ENCODE measurements at places on chromosomes 1 and 21.

DNA sequence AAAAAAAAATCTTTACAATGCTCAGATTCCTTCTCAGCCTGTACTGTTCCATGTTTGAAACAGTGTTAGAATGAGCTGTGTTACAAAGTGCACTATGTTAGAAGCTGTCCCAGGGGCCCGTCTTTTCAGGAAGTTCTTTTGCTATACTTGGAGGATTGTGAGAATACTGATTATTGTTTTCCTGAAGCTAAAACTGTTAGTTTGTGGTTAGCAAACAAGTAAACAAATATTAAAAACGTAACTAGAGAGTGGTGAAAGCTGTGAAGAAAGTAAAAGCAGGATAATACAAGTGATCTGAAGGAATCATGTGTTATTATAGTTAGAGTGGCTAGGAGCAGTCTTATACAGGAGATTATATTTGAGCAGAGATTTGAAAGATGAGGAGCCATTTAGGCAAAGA lies 35.6 kb downstream of the CAMSAP2 start:
- no peak for DNase-seq

GRCh38 chr1:184300446-184300845 lies 86.4 kb upstream of the C1orf21 start:
- DNase-seq = no peak

GRCh38 chr1:174291059-174291458 lies 131.7 kb downstream of the RABGAP1L start:
- no peak for DNase-seq

- no peak for DNase-seq
These were observed 111.6 kb downstream of the ADGRL2 start for GRCh38 chr1:81912383-81912782.

DNA sequence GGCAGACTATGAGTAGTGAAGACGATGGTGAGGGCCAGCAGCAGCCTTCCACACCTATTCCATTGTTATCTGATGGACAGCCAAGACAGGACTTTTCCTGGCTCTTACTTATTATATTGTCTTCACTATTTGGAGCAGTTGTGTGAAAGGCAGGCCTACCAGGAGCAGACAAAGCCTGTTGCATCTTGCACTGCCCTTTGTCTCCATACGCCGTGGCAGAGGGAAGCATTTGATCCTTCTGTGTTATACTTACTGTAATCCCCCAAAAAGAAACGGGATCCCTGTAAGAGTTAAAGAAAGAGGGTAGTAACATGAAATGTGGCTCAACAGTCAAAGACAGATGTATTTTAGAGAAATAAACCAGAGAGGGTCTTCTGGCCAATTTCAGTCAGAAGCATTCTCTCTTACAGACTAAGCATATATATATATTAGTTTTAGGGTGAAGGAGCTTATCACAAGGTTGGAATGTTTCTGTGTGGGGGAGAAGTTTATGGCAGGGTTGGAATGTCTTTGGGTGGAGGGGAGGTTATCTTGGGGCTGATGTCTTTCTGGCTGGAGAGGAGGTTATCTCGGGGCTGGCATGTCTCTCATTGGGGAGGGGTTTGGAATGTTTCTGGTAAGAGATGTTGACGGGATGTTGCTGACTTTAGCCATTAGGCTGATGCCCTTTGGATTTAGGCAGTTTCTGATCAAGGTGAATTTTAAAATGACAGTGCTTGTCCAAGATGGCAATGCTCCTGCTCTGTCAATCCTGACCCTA lies 23.4 kb upstream of the HSD3B1 start:
- DNase-seq = no peak

DNA sequence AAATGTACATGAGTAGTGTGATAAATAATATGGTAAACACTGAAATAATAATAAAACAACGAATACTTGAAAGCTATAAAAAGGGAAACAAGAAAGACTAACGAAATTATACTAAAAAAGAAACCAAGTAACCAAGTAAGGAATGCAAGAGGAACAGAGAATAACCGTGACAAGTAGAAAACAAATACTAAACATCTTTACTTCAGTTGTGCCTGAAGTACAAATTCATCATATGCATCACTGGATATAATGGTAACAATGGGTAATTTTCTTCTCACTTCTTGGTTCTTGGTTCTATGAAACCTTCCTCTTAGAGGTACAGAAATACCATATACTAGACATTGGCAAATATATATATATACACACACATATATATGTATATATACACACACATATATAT lies 1093.6 kb upstream of the B3GALT2 start:
- no peak for DNase-seq

GRCh38 chr1:169321539-169321938 lies 46.1 kb downstream of the NME7 start:
- no peak for DNase-seq

GRCh38 chr1:226579781-226580323 lies 31.3 kb downstream of the STUM start:
- DNase-seq = no peak

DNA sequence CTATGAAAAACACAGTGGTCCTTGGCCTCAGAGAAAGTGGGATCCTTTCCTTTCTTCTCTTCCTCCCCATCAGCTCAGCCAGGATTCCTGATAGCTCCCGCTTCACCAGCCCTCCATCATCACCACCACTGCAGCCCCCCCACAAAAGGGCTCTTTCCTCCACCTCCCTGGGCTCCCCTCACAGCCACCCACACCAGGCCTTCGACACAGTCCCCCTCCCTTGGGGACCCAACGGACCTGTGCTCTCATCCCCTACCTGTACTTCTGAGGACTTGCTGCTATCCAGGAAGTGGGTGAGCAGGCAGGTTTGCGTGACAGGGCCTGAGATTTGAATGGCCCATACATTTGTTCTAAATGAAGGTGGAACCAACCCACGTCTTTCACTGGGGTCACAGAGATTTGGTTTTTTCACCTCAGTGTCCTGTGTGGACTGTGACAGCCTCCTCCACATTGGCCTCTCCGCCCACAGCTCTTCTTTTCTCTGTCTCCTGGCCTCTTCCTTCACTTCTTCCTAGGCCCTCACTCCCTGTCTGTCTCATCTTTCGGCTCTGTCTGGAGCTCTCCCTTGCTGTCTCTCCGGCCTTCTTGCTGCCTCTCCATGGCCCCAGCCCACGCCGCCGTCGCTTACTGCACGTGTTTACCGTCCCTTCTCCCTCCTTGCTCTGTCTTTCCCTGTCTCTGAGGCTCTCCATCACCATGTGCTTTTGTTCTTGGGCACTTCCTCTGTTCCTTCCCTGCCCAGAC lies 238.6 kb downstream of the FOXD2 start:
- no peak for DNase-seq

- no peak for DNase-seq
These were observed 1.0 kb downstream of the RCC1 start for GRCh38 chr1:28506907-28507246.

DNA sequence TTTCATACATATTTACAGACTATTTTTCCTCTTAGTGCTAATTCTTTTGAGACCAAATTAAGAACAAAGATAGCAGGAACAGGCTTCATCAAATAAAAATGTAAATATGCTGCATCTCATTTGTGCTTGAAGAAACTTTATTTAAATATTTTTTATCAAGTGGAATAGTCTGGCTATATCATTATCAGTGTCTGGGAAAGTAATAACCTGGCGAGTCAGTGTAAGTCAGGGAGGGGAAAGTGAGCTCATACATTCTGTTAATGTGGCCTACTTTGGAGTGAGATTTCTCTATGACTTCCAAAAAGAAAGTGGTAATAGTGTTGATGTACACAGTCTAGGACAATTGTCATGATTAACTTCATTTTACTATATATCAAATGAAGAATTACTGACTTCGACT lies 1045.1 kb downstream of the ADGRL2 start:
- DNase-seq = no peak

- no peak for DNase-seq
These were observed 179.9 kb downstream of the ZC3H11B start for GRCh38 chr1:219433001-219433400.

DNA sequence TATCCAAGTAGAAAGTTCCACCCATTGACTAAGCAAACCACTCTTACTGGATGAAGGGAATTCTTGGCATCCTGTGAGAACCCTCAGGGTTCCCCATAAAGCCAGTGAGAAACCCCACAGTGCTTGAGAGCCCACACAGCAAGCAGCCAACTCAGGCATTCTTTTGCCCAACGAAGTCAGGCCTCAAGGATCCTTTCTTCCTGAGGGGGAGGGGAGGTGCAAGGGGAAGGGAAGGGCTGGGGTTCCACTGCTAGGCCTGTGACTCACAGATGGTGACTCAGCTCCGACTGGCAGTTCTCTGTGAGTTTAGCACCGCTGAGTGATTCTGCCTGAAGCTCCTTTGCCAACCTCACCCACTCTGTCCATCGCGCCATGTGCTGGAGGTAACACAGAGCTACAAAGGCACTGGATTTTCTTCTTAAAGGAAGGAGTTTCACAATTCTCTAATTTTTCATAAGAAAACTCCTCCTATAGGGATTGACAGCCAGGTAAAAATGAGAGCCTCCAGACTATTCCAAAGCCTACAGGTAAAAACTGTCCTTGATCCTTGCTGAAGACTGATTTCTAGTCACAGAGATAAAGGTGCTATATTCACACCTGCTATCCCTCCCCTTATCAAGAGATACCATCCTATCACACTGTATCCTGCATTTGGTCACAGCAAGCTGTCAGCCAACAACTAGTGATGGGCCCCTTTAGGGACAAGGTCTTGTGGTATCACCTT lies 4.8 kb downstream of the ENO1 start:
- peak; percentile 83 for DNase-seq

GRCh38 chr1:153679337-153680119 lies 1.0 kb downstream of the NPR1 start:
- no peak for DNase-seq

DNA sequence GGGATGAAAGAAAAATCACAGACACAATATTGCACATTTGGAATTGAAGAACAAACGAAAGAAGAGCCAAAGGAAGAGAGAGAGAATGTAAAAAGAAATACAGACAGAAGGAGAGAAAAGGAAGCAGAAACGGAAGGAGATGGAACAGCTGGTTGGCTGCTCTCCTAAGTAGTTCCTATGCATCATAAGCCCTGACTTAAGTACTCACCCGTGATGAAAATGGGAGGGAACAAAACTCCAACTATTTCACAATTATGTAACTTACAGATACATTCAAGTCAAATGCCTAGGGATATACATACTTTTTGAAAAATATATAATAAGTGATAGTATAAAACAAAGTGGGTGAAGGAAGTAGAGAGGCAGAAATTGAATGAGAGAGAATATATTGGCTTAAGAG lies 88.5 kb downstream of the TTLL7 start:
- no peak for DNase-seq

- DNase-seq = no peak
These were observed 143.2 kb downstream of the HHIPL2 start for GRCh38 chr1:222404710-222405109.

- DNase-seq = no peak
These were observed 25.8 kb downstream of the RRP1 start for GRCh38 chr21:43815107-43815613.

DNA sequence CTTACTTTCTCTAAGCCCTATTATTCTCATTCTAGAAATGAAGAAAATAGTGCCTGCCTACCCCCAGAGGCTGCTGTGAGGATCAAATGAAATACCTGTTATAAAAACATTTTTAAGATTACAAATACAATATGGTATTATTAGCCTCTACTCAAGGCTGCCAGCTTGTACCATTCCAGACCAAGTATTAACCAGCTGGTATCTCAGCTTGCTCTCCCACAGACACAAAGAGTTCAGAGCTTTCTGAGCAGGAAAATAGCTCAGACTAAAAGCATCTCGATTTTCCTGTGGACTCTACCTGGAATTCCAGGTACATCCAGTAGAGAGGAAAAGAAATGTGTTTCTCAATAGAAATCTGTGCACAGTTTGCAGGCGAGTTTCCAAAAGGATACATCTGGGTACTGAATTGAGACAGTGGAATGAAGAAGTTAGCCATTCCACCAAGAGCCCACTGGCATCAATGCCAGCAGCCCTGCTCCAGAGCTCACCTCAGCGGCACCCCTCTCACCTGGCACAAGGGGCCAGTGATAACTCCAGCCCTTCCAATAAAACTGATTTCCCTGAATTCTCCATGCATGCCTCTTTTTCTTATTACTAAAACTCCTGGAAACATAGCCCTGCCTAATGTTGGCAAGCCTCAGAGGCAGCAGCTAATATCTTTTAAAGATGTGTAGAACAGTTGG lies 31.0 kb downstream of the TGFBR3 start:
- DNase-seq = no peak

DNA sequence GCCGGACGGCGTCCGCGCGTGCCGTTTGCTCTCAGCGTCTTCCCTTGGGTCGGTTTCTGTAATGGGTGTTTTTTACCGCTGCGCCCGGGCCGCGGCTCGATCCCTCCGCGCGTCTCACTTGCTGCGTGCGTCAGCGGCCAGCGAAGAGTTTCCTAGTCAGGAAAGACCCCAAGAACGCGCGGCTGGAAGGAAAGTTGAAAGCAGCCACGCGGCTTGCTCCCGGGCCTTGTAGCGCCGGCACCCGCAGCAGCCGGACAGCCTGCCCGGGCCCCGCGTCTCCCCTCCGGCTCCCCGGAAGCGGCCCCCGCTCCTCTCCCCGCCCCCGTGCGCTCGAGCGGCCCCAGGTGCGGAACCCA lies 159.8 kb downstream of the RUNX1 start:
- peak; percentile 38 for DNase-seq

DNA sequence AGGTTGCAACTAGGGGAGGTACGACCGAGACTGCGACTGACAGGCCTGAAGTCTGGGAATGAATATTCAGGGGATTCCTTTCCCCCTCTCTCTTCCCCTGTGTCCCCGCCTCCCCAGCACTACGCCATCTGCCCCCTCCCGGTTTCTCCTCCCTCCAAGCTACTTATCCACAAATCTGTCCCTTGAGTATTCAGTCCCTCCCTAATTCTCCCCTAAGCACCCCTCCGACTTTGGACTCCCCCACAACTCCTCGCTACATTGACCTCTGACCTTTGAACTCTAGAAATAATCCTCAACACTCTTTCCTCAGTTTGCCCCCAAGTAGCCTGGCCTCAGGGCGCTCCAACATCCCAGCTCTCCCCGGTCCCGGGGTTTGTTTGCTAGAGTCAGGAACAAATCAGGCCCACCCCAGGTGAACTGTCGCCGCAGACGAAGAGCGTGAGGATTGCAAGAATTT lies 393 bp downstream of the LYSMD1 start:
- DNase-seq = no peak

- DNase-seq = no peak
These were observed 14.5 kb downstream of the RHOU start for GRCh38 chr1:228749765-228750164.

GRCh38 chr1:226678701-226679100 lies 60.4 kb downstream of the ITPKB start:
- DNase-seq = no peak

- DNase-seq = no peak
These were observed 213.8 kb downstream of the HHIPL2 start for GRCh38 chr1:222334026-222334680.

DNA sequence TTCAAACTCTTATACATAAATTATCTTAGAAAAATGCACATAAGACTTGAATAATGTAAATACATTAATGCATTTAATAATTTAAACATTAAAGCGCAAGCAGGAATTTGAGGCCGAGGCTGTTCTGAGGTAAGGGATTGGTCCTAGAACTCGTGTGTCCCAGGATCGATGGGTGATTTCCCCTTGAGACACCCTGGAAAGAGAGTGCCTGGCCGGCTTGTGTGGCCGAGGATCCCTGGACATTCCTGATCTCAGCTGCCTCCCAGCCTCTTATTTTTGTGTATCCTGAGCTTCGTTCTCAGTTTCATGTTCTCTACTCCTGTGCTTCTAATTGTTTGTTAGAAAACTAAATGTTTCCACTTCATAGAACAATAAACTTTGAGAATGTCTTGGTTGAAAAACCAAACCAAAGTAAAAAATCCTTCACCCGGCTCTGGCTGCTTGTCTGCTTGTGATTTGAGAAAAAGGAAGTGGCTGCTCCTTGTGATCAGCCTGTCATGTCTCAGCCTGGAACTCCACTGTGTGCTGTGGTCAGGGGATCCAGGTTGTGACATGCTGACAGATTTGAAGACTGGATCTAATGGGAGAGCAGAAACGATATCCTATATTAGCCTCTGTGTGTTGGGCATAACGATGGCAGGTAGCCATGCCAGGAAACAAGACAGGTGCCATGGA lies 40.7 kb downstream of the PEX14 start:
- DNase-seq = no peak
